Smooth muscle cell of the brain vasculature (primary cell): ENCODE measurements at places on chromosomes 3 and 15.

GRCh38 chr3:131925571-131925970 is 109.2 kb downstream of the CPNE4 start:
- no peak for DNase-seq

DNA sequence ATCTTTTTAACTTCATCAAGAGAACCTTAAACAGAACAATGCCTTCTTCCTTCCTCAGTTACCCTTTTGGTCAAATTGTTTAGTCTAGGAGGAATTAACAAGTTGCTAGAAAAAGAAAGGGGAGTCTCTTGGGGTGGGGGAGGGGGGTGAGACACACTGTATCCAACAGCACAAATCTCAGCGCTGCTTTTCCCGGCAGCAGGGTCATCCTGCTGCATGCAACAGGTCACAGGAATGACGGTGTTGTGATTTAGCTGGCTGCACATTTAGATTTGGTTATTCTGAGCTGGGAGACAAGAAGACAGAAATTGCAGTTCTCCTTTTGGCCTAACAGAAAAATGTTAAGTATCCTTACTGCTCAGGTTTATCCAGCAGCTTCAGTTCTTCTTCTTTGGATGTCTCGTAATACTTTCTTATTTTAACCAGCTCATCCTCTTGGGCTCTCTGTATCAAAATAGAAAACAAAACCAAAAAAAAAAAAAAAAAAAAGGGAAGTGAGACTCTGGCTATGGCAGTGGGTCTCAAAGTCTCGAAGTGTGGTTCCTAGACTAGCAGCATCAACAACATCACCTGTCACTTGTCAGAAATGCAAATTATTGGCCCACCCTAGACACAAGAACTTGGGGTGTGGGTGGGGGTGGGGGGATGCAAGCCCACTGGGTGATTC is 190.5 kb downstream of the GREM1 start:
- peak; percentile 52 for DNase-seq

- peak; percentile 88 for DNase-seq
Observed at GRCh38 chr15:59372352-59373211, at the start of gene MYO1E. Gene MYO1E (minus strand): TSS chr15:59372871. CDS start chr15:59372500, 371 bp downstream.

- no peak for DNase-seq
Observed at GRCh38 chr3:15876669-15877068, 78.9 kb upstream of the ANKRD28 start.

GRCh38 chr3:136858381-136858780 is 3.6 kb upstream of the NCK1 start:
- no peak for DNase-seq

- no peak for DNase-seq
Observed at GRCh38 chr3:193593668-193594030, 641 bp downstream of the OPA1 start.
